ENCODE measurements at places on chromosomes 3 and 15. TPM values are rescaled to one million over a fixed set of nuclear protein-coding genes. Genes with fewer than 3 reads are reported as not detected.

GOLGA8N gene
- total RNA-seq = 2.3 TPM

EBLN2 gene
- 9.4 TPM for total RNA-seq

CNTN3 gene
- total RNA-seq = 0.62 TPM

ZNF80 gene
- total RNA-seq = not detected

SI gene
- not detected for total RNA-seq

FBXL2 gene
- total RNA-seq = 11.5 TPM

KBTBD13 gene
- not detected for total RNA-seq

GXYLT2 gene
- total RNA-seq = 1.8 TPM

GOLGA8S gene
- 0.28 TPM for total RNA-seq

CORO2B gene
- total RNA-seq = 71.7 TPM

- no peak for DNase-seq
These were observed 7.0 kb downstream of the SLCO3A1 start for GRCh38 chr15:91860498-91860897.

- no peak for DNase-seq
These were observed 5.5 kb upstream of the CX3CR1 start for GRCh38 chr3:39285332-39285731.

DNA sequence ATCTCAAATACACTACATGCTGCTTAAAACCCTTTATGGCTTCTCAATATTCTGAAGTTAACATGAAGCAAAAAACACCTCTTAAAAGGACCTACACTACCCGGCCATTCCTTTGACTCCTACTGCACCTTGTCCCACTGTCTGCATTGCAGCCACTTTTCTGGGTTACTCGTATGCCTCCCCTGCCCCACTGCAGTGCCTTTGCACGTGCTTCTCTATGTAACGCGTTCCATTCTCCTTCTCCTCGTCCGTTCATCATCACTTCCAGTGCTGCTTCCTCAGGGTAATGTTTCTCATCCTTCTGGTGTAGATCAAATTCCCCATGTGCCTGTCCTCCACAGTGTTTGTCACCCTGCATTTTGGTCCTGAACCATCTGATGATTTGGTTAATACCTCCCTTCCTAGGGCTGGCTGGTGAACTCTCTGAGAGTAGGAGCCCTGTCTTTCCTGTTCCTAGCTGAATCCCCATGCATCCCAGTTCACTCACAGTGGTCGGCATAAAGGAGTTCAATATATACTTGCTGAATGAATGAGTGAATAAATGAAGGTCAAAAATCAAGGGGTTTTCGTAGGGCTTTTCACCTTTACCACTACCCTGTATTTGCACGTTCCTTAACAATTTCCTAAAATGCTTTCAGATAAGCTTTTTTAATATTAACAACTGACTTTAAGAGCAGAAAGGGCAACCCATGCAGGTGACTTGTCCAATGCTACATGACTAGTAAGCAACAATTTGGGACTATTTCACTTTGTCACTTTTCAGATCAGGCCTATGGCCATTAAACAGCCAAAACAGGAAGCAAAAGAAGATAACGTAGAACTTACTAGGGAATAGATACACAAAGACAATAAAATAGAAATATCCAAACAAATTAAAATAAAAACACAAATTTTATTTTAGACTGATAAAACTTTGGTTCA lies 2.4 kb upstream of the STT3B start:
- no peak for DNase-seq

DNA sequence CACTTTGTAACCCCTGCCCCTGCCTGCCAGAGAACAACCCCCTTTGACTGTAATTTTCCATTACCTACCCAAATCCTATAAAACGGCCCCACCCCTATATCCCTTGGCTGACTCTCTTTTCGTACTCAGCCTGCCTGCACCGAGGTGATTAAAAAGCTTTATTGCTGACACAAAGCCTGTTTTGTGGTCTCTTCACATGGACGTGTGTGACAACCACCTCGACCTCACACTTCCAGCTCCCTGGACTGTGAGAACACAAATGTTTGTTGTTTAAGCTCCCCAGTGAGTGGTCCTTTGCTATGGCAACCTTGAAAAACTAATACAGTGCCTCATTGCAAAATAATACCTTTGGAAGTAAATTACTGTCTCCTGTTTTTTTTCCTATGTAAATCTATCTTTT lies 299.2 kb upstream of the POU1F1 start:
- no peak for DNase-seq

- DNase-seq = no peak
These were observed 56.2 kb downstream of the EXOG start for GRCh38 chr3:38552364-38552763.

DNA sequence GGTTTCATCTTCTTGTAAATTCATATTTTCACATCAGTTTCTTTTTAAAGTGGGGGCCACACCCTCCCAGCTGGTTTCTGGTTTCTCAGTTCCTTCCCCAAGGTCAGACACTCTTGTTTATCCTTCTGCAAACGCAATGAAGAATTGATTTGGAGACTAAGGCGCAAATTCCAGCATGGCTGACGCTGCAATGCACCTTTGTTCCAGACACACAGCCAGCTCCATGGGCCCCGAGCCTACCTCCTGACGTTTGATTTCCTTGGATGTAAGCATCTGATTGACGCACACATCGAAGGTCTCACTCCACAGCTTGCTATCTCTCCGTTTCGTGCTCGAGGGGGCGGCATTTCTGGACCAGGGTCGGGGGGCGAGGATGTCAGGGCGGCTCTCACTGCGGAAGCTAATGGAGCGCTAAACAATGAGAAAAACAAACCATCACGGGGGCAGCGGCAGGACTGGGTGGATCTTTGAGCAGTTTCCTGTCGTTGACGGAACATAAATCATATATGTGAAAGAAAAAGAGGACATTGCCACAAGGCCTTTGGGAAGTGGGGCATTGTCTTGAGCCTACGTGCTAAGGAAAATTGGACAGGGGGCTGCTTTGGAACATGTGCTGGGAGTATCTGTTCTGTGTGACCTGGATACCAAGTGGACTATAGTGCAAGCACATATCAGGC lies 46.9 kb downstream of the ARHGEF3 start:
- no peak for DNase-seq

GRCh38 chr15:22989576-22990477 lies 9.7 kb upstream of the CYFIP1 start:
- no peak for DNase-seq

- DNase-seq = no peak
These were observed 67.1 kb downstream of the PLOD2 start for GRCh38 chr3:146093896-146094295.

GRCh38 chr3:30496066-30496966 lies 110.1 kb upstream of the TGFBR2 start:
- DNase-seq = no peak

DNA sequence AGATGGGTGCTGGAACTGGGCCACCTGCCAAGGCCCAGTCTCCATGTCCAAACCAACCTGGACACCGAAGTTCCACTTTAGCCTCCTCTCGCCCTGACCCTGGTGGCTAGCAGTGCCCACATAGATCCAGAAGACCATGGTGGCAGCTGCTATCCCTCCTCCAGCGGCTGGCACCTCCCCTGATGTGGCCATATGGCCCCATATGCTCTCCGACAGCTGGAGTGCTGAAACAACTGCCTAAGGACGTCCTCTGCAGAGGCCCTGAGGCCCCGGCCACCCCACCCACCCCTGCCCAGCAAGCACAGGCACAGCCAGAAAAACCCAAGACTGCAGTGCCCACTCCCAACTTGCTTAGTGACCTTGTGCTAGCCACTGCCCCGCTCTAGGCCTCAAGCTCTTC lies 182.3 kb upstream of the LINGO1 start:
- no peak for DNase-seq

GRCh38 chr3:135878501-135878900 lies 87.0 kb upstream of the PPP2R3A start:
- no peak for DNase-seq

DNA sequence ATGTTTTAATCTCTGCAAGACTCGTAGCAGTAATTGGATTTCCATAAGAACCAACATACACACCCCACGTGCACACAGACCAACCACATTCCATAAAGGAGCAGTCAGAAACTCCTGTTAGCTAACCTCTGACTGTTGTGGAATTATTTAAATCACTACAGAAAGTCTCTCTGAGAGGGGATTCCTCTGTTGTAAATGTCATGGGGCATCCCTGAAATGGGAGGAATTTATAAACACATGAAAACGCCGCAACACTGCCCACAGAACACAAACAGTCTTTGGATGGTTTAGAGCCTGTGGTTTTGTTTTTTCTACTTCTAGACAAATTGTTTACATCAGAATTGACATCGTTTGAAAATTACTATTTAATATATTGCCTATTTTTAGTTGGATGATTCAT lies 740.1 kb upstream of the GRM7 start:
- DNase-seq = no peak

DNA sequence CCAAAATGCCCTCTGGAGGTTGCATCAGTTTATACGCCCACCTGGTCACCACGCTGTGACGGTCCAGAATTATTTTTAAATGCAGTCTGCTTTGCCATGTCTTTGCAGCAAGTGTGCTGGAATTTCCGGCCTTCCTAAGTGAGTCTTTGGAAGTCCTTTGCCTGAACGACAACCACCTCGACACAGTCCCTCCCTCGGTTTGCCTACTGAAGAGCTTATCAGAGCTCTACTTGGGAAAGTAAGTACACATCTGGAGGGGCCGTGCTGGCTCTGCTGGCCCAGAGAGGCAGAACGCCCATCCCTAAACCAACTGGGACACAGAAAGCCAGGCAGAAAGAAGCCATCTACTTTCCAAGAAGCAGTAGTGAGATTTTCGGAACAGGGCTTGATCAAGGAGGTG lies 101.8 kb downstream of the LRRK1 start:
- no peak for DNase-seq

DNA sequence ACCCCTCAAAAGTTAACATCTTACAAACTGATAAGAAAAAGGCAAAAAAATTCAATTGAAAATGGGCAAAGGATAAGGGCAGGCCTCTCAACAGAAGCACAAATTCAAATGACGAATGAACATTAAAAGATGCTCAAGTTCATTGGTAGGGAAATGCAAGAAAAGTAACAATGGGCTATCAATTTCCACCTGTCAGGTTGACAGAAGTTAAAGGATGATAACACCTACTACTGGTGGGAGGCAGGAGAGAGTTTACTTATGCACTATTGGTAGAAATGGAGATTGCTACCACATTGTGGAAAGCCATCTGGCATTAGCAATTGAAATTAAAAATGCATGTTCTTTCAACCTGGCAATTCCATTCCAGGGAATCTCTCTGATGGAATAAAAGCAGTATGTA lies 35.6 kb upstream of the TNFAIP8L3 start:
- no peak for DNase-seq

- peak; percentile 72 for DNase-seq
These were observed 162.9 kb downstream of the ITPR1 start for GRCh38 chr3:4656059-4656458.

GRCh38 chr15:57041416-57041815 lies 123.0 kb downstream of the TCF12 start:
- DNase-seq = no peak

All from endothelial cell (in vitro differentiated cells).